ENCODE measurements at places on chromosomes 1 and 21.

DNA sequence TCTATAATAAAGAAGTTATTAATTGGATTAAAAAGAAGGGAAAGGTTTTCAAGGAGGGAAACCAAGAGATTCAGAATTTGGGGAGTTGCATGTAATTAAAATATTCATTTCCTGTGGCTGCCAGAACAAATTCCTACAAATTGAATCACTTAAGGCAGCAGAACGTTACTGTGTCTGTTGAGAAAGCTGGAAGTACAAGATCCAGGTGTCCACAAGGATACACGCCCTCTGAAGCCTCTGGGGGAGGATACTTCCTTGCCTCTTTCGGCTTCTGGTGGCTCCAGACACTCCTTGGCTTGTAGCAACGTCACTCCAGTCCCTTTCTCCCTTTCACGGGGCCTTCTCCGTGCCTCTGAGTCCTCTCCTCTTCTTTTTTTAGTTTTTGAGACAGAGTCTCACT is 67.9 kb downstream of the KAZN start:
- no peak for DNase-seq

- DNase-seq = no peak
Measured at GRCh38 chr1:167767761-167768160, 46.0 kb downstream of the MPZL1 start.

- DNase-seq = peak; percentile 46
Measured at GRCh38 chr1:152495066-152495675, 15.4 kb upstream of the LCE5A start.

GRCh38 chr1:110176299-110176956 is 26.1 kb downstream of the SLC6A17 start:
- DNase-seq = peak; percentile 11

- peak; percentile 23 for DNase-seq
Measured at GRCh38 chr1:227092069-227092468, 152.0 kb downstream of the COQ8A start.

DNA sequence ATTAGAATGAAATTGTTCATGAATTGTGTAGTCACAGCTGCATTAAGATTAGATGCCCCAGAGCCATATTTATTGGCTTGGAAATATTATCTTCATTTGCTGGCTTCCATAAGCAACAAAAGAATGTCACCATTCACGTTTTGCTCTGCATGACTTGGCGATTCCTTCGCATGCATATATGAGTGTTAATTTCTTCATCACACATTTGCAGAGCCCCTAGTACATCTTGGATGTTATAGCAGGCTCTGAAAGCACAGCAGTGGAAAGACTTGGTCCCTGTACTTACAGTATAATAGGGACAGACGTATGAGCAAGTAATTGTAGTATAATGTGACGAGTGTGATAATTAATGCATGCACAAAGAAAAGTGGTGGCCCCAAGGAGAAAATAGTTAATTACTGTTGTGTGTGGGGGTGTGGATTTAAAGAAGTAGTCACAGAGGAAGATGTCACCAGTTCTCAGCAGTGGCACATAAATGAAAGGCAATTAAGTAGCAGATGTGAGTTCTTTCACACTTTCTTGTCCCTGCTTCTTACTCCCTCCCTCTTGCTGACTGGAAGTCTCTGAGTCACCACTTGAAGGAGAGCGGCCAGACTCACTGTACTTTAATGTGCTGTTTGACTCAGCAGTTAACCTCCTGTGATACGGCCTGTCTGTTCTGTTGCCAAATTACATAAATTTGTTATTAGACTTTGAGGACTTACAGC is 21.0 kb downstream of the S100A10 start:
- peak; percentile 94 for DNase-seq

DNA sequence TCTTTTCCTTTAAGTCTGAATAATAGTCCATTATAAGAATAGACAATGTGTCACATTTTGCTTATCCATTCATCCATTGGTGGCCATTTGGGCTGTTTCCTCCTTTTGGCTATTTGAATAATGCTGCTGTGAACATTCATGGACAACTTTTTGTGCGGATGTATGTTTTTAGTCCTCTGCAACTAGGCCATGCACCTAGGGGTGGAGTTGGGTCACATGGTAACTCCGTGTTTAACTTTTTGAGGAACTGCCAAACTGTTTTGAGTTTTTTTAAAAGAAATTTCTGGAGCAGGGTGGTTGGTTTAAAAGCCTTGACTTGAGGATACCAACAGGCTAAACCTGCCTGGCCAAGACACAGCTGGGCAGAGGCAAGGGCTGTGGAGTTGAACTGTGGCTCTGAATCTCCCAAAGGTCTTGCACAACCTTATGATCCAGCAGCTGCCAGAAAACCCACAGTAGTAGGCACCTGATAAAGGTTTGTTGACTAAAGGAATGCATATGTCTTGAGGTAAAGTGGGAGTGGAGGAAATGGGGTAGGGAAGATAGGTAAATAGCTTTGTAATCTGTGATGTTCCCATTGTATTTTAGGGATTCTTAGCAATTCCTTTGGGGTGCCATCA is 5.6 kb upstream of the RPTN start:
- no peak for DNase-seq

GRCh38 chr1:165641231-165641987 is 10.4 kb downstream of the MGST3 start:
- DNase-seq = no peak

DNA sequence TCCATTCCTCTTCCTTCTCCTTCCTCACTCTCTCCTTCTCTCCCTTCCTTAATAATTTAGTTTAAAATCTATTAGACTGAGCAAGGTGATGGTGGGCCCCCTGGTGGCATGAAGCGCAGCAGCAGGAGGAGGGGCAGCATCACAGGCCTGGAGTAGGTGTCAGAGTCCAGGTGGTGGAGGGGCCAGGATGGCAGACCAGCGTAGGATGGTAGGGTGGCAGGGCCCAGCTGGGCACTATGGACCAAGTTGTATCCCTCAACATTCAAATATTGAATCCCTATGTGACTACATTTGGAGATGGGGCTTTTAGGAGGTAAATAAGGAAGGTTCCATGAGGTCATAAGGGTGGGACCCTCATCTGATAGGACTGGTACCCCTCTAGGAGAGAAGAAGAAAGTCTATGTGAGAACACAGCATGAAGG is 61.0 kb downstream of the WDR4 start:
- DNase-seq = peak; percentile 41

GRCh38 chr1:23263380-23263887 is 46.1 kb upstream of the HTR1D start:
- no peak for DNase-seq

DNA sequence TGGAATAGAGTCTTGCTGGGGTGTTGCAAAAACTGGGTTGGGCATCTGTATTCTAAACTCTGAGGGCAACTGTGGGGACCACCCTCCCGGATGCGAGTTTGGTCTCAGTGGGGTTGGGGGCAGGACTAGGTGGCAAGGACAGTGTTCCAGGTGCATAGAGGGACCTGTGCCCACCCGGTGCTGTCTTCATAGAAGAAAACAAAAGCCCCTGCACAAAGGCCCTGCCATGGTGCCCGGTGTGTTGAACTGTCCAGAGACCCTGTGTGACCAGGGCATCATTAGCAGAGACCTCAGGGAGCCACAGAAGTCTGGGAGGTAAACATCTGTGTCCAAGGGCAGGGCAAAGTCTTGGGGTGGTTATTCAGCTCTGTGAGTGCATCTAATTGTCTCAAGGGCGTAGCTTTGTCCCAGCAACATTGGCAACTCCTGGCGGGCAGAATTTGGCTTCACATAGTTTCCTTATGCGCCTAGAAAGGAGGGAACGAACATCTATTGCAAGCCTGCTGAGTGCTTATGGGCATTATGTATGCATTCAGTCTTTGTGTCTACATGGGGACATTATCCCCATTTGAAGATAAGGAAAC is 72.2 kb upstream of the IFFO2 start:
- no peak for DNase-seq

GRCh38 chr1:228096416-228097332 is 6.5 kb downstream of the C1orf35 start:
- no peak for DNase-seq

DNA sequence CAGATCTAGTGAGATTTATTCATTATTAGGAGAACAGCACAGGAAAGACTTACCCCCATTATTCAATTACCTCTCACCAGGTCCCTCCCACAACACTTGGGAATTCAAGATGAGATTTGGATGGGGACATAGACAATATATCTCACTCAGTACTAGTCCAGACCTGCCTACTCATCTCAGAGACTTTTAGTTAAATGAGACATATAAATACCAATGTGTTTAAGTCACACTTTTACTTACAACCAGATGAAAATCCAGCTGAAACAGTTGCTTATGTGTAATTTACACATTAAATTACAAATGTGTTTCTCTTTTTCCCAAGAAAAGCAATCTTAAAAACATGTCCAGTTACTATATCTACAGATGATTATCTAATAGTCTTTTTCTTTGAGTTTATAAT is 1145.6 kb downstream of the KCNT2 start:
- DNase-seq = peak; percentile 66

GRCh38 chr1:221734187-221734586 is 7.7 kb downstream of the DUSP10 start:
- no peak for DNase-seq

DNA sequence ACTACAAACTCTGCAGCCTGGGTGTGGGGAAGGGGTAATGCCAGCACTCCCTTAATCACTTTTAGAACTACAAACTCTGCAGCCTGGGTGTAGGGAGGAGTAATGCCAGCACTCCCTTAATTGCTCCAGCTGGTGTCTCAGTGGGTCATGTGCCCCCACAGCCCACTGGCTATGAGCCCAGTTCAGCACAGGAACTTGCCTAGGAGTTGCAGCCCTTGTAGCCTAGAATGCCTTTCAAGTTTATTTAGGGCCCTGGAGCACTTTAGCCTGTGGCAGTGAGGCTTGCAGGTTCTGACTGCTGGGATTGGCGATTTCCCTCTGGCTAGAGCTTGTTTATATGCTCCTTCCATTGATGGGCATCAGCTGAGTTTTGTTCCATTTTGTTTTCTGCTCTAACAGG is 17.1 kb downstream of the VN1R5 start:
- no peak for DNase-seq

DNA sequence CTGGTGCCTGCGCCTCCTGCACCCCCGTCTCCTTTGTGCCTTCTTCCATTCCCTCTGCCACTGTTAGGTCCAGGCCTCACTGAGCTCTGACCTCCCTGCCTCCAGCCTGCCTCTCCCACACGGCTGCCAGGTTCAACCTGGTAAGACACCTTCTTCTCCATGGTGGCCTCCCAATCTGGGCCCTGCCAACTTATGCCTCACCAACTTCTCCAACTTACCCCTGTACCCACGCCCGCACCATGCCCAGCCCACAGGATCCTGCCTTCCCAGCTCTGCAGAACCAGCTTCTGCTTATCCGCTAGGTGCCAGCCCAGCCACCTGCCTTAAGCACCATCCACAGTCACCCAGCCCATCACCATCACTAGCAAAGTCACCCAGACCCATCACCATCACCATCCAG is 37.2 kb downstream of the PDE9A start:
- DNase-seq = no peak

DNA sequence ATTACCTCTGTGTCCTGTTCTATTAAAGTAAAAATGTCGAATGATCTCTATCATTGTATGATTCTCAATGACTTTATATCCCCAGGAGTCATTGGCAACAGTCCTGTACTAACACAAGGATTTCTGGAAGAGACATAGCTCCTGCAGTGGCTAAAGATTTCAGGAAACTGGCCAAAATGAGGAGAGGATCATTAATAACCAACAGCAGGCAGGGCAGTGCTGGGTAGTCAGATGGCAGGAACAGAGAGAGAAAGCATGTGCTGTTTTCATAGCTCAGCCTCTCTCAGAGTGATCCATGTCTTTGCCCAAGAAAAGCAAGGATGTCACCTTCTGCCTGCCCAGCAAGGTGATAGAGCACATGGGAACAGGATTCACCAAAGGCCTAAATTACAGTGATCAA is 604.7 kb upstream of the PLXNA2 start:
- DNase-seq = no peak

DNA sequence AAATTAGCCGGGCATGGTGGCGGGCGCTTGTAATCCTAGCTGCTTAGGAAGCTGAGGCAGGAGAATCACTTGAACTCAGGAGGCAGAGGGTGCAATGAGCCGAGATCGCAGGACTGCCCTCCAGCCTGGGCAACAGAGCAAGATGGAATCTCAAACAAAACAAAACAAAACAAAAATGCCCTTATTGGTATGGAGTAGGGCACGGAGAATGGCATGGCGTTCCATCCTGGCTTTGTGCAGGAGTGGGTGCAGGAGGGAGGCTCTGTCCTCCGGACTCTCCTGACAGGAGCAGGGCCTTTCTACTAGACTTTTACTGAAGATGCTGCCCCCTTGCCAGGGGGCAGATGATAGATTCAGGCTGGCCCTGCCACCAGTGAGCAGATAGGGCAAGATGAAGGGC is 1.0 kb downstream of the TMEM61 start:
- no peak for DNase-seq

- peak; percentile 84 for DNase-seq
Measured at GRCh38 chr1:204213668-204214662, at the start of gene GOLT1A. Gene GOLT1A, minus strand, starts transcription at chr1:204213988. Its CDS starts 82 bp downstream, at chr1:204213906.

DNA sequence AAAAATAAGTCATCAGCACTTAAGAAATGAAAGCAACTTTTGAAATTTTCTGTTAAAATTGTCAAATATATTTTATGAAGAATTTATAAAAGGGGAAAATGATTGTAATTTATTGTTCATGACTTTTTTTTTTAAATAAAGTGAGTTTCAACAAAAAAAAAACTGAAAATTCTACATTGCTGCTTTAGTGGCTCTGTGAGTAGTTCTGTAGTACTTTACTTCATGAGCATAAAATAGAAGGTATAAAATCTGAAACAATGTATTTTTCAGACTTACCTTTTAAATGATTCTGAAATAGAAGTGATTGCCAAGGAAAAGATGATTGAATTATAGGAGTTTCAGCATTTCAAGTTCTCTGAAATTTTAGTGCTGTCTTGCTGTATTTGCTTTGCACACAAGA is 13.8 kb downstream of the PDIK1L start:
- DNase-seq = no peak

- no peak for DNase-seq
Measured at GRCh38 chr1:220921971-220922635, 42.9 kb downstream of the HLX start.

- peak; percentile 12 for DNase-seq
Measured at GRCh38 chr1:147897029-147897752, 5.4 kb upstream of the GJA8 start.

- DNase-seq = peak; percentile 81
Measured at GRCh38 chr1:147757015-147757990, 3.1 kb downstream of the GJA5 start.

- DNase-seq = peak; percentile 57
Measured at GRCh38 chr1:170662561-170663403, 1.1 kb upstream of the PRRX1 start.

GRCh38 chr1:93681101-93681988 is at the start of gene BCAR3:
Gene BCAR3, minus strand, starts transcription at chr1:93681837. Its CDS starts 6,907 bp downstream, at chr1:93674930.
- DNase-seq = peak; percentile 83

DNA sequence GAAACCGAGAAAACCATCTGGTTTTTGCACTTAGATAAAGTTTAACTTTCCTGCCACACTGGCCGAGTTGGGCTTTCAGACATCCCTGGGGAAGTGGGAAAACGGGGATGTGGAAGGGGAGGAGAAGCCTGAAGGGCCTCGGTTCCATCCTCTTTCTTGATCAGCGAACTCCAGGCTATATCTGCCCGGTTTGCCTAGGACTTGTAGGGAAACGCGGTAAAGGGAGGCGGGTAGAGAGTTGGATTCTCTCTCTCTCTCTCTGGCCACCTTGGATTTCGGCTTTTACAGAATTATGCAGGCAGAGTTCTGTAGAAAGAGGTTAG is 4.6 kb upstream of the LHX8 start:
- DNase-seq = no peak

GRCh38 chr1:93703643-93704042 is 22.0 kb upstream of the BCAR3 start:
- no peak for DNase-seq

- DNase-seq = no peak
Measured at GRCh38 chr1:230240446-230241086, 173.5 kb downstream of the GALNT2 start.

GRCh38 chr1:5311147-5311546 is 656.7 kb downstream of the AJAP1 start:
- no peak for DNase-seq

- DNase-seq = peak; percentile 95
Measured at GRCh38 chr1:173411835-173412742, 65.0 kb upstream of the PRDX6 start.
